Activated T-cell treated with anti-CD3 and anti-CD28 coated beads, Interleukin-2, amount 50 U/mL, for 24 hours (primary cell): ENCODE measurements at places on chromosomes 2 and 18.

GRCh38 chr2:134441153-134441863 lies 187.4 kb downstream of the MGAT5 start:
- H3K4me1 ChIP-seq = no peaks in the 10 kb centered on the region
- H3K4me3 ChIP-seq = no peak overlapping the region
- peaks cover 73% of the 10 kb centered on the region for H3K36me3 ChIP-seq
- H3K27me3 ChIP-seq = no peaks in the 10 kb centered on the region
- peak overlapping the region; percentile 8 for H3K27ac ChIP-seq

GRCh38 chr2:232530626-232531260 lies 4.8 kb downstream of the CHRND start:
- no peak overlapping the region for H3K4me3 ChIP-seq
- peaks cover 13% of the 10 kb centered on the region for H3K4me1 ChIP-seq
- peaks cover 46% of the 10 kb centered on the region for H3K27me3 ChIP-seq
- DNase-seq = no peak
- no peak overlapping the region for H3K27ac ChIP-seq

- no peak overlapping the region for H3K4me3 ChIP-seq
- peaks cover 15% of the 10 kb centered on the region for H3K4me1 ChIP-seq
- peak overlapping the region; percentile 20 for H3K27ac ChIP-seq
- no peaks in the 10 kb centered on the region for H3K27me3 ChIP-seq
- peaks cover 51% of the 10 kb centered on the region for H3K36me3 ChIP-seq
Observed at GRCh38 chr2:45436456-45436855, 174.6 kb downstream of the SRBD1 start.

GRCh38 chr2:105072039-105072438 lies 34.2 kb downstream of the MRPS9 start:
- no peak overlapping the region for H3K4me3 ChIP-seq
- peaks cover 29% of the 10 kb centered on the region for H3K4me1 ChIP-seq
- no peak for DNase-seq
- peak overlapping the region; percentile 29 for H3K27ac ChIP-seq
- peaks cover 67% of the 10 kb centered on the region for H3K36me3 ChIP-seq

GRCh38 chr2:149650006-149650405 lies 62.4 kb upstream of the MMADHC start:
- H3K36me3 ChIP-seq = no peaks in the 10 kb centered on the region
- H3K27ac ChIP-seq = no peak overlapping the region
- H3K4me1 ChIP-seq = no peaks in the 10 kb centered on the region
- H3K27me3 ChIP-seq = peaks cover 23% of the 10 kb centered on the region

DNA sequence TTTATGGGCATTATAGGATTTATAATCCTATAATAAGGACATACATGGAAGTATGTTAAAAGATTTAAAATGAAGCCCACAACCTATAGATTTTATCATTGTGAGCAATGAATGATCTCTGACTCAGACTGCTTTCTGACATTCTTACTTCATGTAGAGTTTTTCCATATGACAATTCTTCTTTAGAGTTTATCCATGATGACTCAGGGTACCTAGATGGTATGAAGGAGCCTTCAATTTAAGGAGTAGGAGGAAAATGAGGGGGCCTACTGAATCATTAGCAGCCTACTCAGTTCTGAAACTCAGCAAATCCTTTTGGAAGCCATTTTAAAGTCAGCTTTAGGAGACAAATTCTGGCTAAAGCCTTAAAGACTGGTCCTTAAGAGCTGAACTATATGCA lies 10.4 kb downstream of the PELI1 start:
- H3K27me3 ChIP-seq = no peaks in the 10 kb centered on the region
- H3K4me1 ChIP-seq = peaks cover 92% of the 10 kb centered on the region
- H3K36me3 ChIP-seq = peaks cover 64% of the 10 kb centered on the region
- H3K27ac ChIP-seq = peak overlapping the region; percentile 90
- H3K4me3 ChIP-seq = peak overlapping the region; percentile 60
- no peak for DNase-seq

DNA sequence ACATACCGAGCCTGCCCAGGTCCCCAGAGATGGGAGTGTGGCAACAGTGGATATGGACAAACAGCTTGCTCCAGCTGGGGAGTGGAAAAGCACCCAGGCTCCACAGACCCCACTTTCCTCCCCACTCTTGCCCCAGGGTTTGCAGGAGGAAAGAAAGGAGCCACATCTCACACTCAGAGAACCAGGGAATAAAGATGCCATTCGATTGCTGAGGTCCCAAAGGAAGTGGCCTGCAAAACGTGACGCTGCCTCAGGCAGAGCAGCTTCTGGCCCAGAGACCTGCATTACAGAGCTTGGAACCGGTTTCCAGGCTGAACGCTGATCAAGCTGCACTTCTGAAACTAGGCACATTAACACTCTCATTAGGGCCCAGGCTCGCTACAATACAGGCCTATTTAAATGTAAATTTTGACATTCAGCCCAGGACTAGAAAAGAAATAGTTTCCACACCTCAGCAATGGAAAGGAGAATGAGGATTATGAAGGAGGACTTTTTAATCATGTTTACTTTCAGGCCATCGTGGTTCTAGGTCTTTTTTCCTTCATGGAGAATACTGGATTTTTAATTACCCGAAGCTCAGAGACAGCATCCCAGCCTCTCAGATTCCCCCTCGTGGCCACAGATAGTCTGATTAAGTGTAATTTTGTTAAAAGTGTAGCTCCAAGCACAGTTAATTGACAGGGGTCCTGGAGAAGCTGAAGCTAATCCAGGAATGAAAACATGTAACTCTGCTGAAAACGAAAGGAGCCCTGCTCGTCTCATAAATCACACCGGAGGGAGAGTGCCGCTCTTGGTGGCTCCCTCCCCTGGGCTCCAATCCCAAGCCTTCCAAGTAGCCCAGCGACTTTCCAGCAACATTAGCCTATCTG lies 221.3 kb upstream of the RAB6C start:
- H3K36me3 ChIP-seq = no peaks in the 10 kb centered on the region
- no peak overlapping the region for H3K4me3 ChIP-seq
- peaks cover 6% of the 10 kb centered on the region for H3K4me1 ChIP-seq
- no peak for DNase-seq

DNA sequence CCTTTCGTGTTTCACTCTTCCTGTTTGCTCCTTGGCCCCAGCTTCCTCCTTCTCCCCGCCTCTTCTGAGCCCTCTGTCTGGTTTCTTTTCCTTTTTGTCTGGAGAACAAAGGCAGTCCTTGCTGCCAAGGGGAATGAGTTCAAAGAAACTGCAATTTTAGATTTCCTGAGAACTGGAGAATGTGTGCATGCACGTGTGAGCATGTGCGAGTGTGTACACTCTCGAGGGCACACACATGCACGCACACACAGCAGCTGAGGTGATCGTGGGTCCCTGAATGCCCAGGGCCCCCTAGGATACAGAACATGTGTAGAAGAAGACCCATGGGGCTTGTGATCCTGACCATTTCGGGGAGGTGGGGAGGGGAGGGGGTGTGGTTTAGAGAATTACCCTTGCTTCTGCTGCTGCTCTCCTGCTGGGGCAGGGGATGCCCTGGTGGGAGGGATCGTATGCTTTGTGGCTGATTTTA lies 151.8 kb downstream of the DYSF start:
- no peak overlapping the region for H3K27ac ChIP-seq
- H3K36me3 ChIP-seq = no peaks in the 10 kb centered on the region
- peaks cover 19% of the 10 kb centered on the region for H3K27me3 ChIP-seq
- DNase-seq = no peak
- H3K4me3 ChIP-seq = no peak overlapping the region
- H3K4me1 ChIP-seq = peaks cover 7% of the 10 kb centered on the region

GRCh38 chr2:96116424-96116878 lies at the start of gene ADRA2B:
Gene ADRA2B, minus strand, starts transcription at chr2:96116571. Its CDS starts 422 bp downstream, at chr2:96116149.
- H3K27me3 ChIP-seq = peaks cover 43% of the 10 kb centered on the region
- H3K4me3 ChIP-seq = peak within 1 kb of the TSS; percentile 67
- H3K36me3 ChIP-seq = no peaks in the 10 kb centered on the region

DNA sequence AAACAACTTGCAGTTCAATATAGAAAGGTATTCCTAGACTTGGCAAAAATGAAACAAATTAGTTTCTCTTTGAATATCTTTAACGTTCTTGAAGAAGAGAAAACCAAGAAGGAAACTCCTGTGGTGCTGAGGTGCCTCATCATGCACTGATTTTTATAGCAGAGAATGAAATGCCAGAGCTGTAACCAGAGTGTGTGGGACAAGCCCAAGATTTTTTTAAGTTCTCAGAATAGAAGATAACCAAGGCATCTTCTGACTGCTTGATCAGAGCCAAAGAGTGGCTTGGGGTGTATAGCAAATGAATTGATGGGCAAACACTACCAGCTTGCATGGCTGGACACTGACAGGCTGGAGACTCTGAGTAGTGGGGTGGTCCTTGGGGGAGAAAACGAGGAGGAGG lies 7.9 kb downstream of the FHOD3 start:
- no peaks in the 10 kb centered on the region for H3K4me1 ChIP-seq
- H3K27me3 ChIP-seq = peaks cover 86% of the 10 kb centered on the region
- H3K27ac ChIP-seq = no peak overlapping the region
- H3K36me3 ChIP-seq = no peaks in the 10 kb centered on the region
- H3K4me3 ChIP-seq = no peak overlapping the region

GRCh38 chr2:189876271-189876670 lies 92.0 kb downstream of the PMS1 start:
- no peak overlapping the region for H3K4me3 ChIP-seq
- H3K4me1 ChIP-seq = peaks cover 10% of the 10 kb centered on the region
- H3K36me3 ChIP-seq = peaks cover 62% of the 10 kb centered on the region
- no peak for DNase-seq
- no peak overlapping the region for H3K27ac ChIP-seq

- peaks cover 76% of the 10 kb centered on the region for H3K36me3 ChIP-seq
- H3K4me1 ChIP-seq = peaks cover 4% of the 10 kb centered on the region
- no peak overlapping the region for H3K4me3 ChIP-seq
- no peak for DNase-seq
Observed at GRCh38 chr2:168062936-168063335, 184.5 kb downstream of the STK39 start.

- H3K4me1 ChIP-seq = no peaks in the 10 kb centered on the region
- H3K27me3 ChIP-seq = no peaks in the 10 kb centered on the region
- H3K27ac ChIP-seq = no peak overlapping the region
Observed at GRCh38 chr18:41587976-41588375, 367.1 kb upstream of the PIK3C3 start.

GRCh38 chr18:50726960-50727589 lies 92.7 kb downstream of the MRO start:
- no peak for DNase-seq
- H3K27me3 ChIP-seq = peaks cover 10% of the 10 kb centered on the region
- H3K4me3 ChIP-seq = no peak overlapping the region
- H3K4me1 ChIP-seq = peaks cover 3% of the 10 kb centered on the region
- no peaks in the 10 kb centered on the region for H3K36me3 ChIP-seq

GRCh38 chr2:54310311-54310710 lies 54.3 kb upstream of the TSPYL6 start:
- no peak overlapping the region for H3K4me3 ChIP-seq
- no peaks in the 10 kb centered on the region for H3K4me1 ChIP-seq
- no peaks in the 10 kb centered on the region for H3K27me3 ChIP-seq
- H3K27ac ChIP-seq = no peak overlapping the region

- no peaks in the 10 kb centered on the region for H3K27me3 ChIP-seq
- H3K4me1 ChIP-seq = no peaks in the 10 kb centered on the region
- DNase-seq = no peak
- H3K27ac ChIP-seq = no peak overlapping the region
- no peak overlapping the region for H3K4me3 ChIP-seq
Observed at GRCh38 chr2:179181002-179181401, 83.6 kb downstream of the SESTD1 start.

GRCh38 chr2:216221811-216222210 lies 112.7 kb downstream of the XRCC5 start:
- H3K27ac ChIP-seq = peak overlapping the region; percentile 51
- H3K4me1 ChIP-seq = peaks cover 48% of the 10 kb centered on the region
- H3K4me3 ChIP-seq = no peak overlapping the region
- peaks cover 37% of the 10 kb centered on the region for H3K36me3 ChIP-seq
